Hematopoietic multipotent progenitor cell treated with erythropoietin and hydrocortisone succinate and interleukin-3 and kit ligand, for 15 days (in vitro differentiated cells): ENCODE measurements at places on chromosomes 5 and 9.

DNA sequence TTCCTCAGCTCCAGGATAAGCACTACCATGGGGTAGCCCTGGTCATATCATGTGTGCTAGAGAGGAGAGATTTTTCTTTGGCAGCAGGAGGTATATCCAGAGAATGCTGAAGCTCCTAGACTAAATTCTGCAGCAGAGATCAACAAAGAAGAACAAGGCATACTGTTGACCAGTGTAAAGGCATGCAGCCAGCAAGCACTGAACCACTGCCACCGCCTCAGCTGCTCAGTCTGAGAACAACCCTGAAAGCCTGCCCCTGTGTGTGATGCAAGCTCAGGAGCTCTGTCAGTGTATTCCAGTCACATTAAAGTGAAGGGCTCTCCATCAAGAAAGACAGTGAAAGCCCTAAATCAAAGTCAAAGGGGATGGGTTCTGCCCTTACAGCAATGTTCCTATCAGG is 439.5 kb upstream of the CD180 start:
- DNase-seq: no peak

- DNase-seq: no peak
Observed at GRCh38 chr5:153964191-153964879, 74.4 kb downstream of the FAM114A2 start.

- DNase-seq: no peak
Observed at GRCh38 chr5:138725818-138726416, 27.3 kb upstream of the CTNNA1 start.

DNA sequence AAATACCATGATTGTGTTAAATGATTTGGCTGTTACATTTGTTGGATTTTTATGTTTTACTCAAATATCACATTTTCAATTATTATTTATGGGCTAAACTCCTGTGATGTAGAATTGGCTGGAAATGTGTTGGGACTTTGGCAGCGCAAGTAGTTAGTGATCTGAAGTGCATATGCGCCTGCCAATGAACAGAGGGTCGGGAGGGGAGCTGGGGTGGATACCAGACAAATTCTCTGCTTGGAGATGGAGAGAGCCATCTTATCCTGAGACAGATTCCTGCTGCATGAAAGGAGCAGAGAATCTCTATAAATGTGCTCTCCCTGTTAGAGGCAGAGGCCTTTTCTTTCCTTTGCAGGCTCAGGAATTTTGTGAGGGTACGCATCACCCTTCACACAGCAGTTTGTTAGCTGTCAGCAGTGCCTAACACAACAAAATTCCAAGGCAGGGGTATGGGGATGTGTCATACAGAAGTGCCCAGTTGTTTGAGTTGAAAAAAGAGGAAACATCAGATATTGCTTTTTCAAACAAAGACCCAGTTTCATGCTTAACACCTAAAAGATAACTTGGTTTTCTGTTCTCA is 489.1 kb downstream of the CSNK1G3 start:
- DNase-seq: no peak

DNA sequence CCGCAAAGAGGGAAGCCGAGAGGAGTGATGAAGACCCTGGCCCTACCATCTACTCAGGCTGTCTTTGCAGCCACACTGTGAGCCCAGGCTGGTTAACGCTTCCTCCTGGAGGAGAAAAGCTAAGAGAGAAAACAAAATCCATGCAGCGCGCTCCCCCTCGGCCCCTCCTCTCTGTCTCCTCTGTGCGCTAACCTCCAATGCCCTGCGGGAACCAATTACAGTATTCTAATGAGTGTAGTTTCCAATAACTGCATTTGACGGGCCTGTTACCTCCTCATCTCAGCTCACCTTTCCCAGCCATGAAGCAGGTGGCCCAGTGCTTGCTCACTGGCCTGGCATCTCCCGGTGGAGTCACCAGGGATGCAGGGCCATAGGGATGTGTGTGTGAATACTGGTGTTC is 565.5 kb downstream of the EBF1 start:
- DNase-seq: no peak

DNA sequence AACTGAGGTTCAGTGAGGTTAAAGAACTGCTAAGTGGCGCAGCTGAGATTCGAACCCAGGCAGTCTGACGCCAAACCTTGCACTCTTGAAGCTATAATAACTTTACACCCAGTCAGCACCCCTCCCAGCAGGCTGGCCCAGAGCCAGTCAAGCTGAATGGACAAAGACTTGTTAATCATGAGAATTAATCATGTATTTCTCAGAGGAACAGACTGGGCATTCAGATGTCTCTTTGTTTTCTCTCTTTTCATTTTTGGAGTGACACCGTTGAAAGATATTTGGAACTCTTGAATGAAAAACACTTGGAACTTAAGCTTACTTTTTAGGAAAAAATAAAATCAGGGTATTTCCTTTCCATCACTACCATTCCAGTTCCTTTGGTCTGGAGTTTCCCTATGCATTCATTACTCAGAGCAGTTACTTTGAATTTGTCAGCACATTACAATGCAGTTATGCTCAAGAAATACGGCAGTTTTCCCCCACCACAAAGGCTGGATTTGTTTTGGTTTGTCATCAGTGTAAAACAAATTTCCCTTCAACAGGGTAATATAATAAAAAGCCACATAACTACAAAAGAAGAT is 22.6 kb upstream of the MAMDC2 start:
- DNase-seq: no peak

GRCh38 chr9:21506626-21507482 is 24.7 kb upstream of the IFNE start:
- DNase-seq: no peak
